ENCODE measurements at places on chromosomes 12 and 14.

DNA sequence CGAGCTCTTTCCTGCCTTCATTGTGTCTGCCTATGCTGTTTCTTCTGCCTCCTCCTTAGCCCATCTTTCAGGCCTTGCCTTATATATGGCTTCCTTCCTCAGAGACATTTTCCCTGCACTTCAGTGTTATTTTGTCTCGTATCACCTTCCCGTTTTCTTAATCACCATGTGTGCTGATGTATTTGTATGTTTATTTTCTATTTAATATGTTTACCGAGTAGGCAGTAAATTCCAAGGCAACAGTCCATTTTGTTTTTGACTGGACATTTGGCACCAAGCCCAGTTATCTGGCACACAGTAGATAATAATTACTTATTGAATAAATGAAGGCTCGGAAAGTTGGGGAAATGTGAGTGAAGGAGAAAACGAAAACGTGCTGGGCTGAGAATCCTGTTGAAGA lies 4.6 kb upstream of the POU6F1 start:
- DNase-seq, result no peak

GRCh38 chr14:63478437-63478852 lies 64.7 kb downstream of the PPP2R5E start:
- DNase-seq, result no peak

DNA sequence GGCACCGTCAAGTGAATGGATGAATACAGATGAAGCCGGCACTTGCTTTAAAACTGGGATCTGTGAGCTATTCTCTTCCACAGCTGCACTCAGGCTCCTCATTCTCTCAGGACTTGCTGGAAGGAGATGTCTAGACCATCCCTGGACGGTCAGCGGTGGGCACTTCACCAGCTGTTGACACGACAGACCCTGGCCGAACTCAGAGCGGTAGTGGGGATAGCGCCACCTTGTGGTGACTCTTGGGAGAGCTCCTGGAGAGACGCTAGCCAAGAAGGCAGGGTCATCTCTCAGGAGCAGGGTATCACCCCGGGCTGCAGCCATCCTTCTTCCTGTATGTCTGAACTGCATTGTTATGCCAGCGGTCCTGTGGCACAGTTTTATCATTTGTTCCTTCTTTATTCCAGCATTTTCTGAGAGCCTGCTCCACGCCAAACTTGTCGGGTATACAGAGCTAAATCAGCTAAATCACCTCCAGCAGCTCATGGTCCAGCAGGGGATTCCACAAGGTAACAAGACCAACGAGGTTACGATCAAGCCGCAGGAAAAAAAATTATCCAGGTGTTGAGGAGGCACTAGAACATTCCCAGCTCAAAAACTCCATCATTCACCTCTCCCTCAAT lies 10.0 kb downstream of the WNT1 start:
- DNase-seq, result peak; percentile 48

- no peak for DNase-seq
Observed at GRCh38 chr12:113407931-113408600, 4.4 kb upstream of the SDS start.

DNA sequence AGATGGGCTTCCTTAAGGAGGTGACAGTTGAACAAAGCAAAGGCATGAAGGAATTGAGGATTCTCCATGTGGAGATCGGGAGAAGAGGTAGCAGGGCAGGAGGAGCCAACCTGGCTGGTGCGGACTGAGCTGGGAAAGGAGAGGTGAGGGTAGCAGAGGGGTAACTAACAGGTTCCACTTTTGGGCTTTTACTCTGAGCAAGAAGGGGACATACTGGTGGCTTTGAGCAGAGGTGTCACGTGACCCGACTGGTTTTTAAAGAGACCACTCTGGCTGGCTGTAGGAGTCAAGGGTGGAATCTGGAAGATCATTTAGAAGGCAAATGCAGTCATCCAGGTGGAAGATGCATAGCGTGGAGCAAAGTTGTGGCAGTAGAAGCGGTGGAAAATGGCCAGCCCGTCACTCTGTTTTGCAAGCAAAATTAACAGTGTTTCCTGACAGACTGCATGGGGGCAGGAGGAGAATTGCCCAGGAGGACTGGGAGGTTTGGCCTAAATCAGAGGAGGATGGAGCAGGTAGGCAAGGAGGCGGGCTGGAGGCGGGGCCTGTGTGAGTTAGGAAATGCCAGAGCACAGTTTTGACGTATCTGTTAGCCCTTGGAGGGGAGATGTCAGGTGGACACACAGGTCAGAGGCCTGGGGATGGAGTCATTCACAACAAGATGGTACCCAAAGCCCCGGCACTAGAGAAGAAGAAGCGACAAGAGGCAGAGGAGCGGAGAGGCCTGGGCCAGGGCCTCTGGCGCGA lies 156.3 kb upstream of the FKBP4 start:
- no peak for DNase-seq

DNA sequence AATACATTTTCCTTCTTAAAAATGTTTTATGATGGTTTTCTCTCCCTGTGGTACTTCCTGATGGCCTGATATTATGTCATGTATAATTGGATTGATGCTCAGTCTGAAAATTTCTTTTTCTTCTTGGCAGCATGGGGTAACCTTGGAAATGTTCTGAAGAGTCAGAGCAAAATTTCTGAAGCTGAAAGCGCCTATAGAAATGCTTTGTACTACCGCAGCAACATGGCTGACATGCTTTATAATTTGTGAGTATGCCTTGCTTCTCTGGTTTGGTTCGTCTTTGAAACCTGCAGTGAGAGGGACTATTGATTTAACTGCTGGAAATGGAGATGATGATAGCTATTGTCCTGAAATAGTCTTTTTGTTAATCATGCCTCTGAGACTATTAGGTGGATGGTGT lies 243.6 kb downstream of the TMTC2 start:
- no peak for DNase-seq

DNA sequence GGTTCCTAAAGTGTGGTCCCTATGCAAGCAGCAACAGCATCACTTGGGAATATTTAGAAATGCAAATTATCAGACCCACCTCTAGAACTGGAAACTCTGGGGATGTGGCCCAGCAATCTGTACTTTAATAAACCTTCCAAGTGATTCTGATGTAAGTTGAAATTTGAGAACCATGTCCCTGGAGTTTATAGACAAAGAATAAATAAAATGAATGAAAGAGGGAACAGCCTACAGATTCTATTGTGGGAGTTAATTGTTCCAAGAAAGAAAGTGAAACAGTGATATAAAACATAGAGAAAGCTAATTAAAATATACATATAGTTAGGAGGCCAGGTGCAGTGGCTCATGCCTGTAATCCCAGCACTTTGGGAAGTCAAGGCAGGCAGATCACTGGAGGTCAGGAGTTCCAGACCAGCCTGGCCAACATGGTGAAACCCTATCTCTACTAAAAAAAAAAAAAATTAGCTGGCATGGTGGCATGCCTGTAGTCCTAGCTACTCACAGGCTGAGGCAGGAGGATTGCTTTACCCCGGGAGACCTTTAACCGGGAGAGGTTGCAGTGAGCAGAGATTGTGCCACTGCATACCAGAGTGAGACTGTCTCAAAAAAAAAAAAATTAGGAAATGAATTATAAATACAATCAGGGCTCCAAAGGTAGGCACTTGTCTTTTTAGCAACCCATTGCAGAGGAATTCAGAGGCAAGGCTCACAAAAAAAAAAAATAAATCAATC lies 507.5 kb downstream of the NAV3 start:
- DNase-seq, result no peak

- DNase-seq, result no peak
Observed at GRCh38 chr12:128008341-128008740, 258.6 kb upstream of the TMEM132C start.

DNA sequence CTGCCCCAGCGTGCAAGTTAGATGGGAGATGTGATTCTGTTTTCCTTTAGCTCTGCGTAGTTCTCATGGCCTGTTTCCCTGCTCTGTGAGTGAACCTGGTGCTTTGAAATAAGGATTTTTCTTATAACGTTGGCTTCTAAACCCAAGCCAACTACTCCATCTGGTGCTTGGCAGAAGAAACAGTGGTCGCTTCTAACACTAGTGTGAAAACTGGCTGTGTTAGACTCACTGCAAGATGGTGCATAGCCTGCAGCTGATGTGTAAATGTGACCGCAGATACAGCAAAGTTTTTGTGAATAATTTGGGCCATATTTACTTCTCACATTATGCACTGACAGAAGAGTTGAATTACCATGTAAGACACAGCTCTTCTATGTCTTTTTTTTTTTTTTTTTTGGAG lies 12.2 kb downstream of the GTF2H3 start:
- DNase-seq, result no peak

DNA sequence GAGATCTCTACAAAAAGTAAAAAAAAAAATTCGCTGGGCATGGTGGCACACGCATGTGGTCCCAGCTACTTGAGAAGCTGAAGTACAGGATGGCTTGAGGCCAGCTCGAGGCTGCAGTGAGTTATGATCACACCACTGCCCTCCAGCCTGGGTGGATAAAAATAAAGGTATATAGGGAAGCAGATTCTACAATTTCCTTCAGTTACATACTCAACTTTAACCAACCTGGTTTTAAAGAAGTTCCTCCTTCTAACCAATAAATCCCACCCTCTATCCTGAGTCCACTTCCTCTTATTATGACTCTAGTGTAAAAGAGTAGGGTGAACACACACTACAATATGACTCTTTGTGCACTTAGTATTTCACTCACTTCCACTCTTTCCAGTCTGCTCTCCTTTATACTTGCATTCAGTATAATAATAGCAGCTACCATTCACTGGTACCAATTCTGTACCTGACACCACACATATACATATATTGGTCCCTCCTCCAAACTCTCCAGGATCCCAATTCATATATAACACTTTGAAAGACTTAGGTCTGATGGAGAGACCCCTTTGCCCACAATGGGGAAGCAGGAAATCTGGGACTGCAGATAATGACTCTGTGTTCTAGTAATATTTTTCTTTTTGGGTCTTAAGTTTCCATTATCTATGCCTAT lies 2.3 kb downstream of the ARF3 start:
- DNase-seq, result peak; percentile 73

DNA sequence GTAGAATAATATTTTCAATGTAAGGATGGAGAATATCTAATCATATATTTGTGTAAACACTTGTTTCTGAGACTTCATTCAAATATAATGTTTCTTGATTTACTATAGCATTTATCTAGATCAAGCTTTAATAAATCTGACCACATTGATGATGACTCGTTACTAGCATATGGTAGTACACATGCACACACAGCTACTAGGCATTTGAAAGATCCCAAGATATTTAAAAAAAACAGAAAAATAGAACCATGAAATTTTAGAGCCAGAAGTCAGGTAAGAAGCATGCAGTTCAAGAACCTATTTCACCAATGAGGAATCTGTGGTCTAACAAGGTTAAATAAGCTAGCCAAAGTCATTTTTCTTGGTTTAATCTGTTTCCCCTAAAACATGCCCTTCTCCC lies 32.0 kb downstream of the DCP1B start:
- DNase-seq, result no peak

GRCh38 chr12:1205512-1206060 lies 214.6 kb downstream of the ERC1 start:
- DNase-seq, result no peak

- no peak for DNase-seq
Observed at GRCh38 chr14:104979758-104980610, 1.8 kb upstream of the AHNAK2 start.

- no peak for DNase-seq
Observed at GRCh38 chr14:98901511-98902205, 370.3 kb downstream of the BCL11B start.

- no peak for DNase-seq
Observed at GRCh38 chr12:49728446-49728845, 12.9 kb upstream of the TMBIM6 start.

DNA sequence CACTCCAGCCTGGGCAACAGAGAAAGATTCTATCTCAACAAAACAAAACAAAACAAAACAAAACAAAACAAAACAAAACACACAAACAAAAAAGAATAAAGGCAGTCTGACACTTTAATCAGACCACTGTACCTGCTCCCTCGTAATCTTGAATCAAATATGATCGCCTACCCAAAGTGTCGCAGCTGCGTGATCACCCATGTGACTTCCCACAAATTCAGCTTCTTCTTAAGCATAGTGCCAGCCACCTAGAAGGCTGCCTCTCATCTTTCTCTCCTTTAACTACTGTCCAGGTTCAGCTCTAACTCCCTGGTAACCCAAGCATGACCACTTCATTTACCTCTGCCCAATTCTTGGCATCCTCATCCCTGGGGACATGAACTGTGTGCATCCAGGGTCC lies 37.4 kb downstream of the FMNL3 start:
- DNase-seq, result no peak

DNA sequence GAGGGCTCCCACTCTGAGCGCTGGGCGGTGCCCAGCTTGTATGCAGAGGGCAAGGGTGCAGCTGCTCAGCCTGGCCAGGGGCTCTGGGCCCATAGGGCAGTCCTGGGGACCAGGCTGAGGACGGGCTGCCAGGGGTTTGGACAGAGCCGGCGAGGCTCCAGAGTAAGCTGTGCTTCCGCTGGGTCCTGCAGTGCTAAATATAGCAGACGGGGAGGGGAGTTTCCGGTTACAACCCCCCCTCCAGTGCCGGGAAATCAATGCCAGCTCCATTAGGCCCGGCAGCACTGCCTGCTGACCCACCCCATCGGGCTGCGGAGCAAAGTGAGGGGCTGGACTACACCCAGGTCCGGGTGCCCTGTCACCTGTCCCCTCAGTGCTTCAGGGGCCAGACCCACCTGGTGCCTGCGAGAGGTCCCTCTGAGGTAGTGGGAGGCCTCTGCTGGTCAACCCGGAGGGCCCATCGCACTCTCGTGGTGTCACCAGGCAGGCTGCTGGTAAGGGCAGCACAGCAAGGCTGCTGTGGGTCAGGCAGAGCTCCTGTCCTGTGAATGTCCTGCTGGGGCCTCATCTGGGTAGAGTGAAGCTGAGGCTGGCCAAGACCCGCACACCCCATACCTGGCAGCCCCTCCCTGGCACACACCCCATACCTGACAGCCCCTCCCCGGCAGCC lies 2.6 kb upstream of the JAG2 start:
- DNase-seq, result no peak

DNA sequence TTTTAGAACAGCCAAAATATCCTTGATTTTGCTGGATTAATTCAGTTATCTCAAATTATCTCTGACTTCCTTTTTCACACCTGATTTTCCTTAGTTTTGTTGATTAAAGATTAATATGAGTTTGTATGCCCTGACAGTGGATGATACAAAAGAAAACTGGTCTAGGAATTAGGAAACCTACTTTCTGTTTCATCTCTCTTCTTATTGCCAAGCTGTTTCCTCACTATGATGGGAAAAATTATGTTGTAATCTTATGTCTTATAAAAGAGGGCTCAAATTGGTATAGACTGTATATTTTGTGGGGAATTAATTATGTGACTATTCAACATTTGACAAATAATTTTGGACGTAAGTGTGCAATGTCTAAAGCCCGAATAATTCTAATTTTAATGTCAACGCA lies 271.6 kb downstream of the FBXL14 start:
- no peak for DNase-seq

All from bone marrow (tissue), 2 donors.